ENCODE measurements at places on chromosomes 12 and 14.

GRCh38 chr14:22648506-22648905 is 4.4 kb upstream of the OR6J1 start:
- DNase-seq = no peak

GRCh38 chr12:86407620-86408208 is 151.5 kb upstream of the MGAT4C start:
- no peak for DNase-seq

GRCh38 chr14:96494331-96494730 is 7.9 kb upstream of the PAPOLA start:
- DNase-seq = no peak

GRCh38 chr14:71190770-71191374 is 283.6 kb downstream of the PCNX1 start:
- DNase-seq = no peak

DNA sequence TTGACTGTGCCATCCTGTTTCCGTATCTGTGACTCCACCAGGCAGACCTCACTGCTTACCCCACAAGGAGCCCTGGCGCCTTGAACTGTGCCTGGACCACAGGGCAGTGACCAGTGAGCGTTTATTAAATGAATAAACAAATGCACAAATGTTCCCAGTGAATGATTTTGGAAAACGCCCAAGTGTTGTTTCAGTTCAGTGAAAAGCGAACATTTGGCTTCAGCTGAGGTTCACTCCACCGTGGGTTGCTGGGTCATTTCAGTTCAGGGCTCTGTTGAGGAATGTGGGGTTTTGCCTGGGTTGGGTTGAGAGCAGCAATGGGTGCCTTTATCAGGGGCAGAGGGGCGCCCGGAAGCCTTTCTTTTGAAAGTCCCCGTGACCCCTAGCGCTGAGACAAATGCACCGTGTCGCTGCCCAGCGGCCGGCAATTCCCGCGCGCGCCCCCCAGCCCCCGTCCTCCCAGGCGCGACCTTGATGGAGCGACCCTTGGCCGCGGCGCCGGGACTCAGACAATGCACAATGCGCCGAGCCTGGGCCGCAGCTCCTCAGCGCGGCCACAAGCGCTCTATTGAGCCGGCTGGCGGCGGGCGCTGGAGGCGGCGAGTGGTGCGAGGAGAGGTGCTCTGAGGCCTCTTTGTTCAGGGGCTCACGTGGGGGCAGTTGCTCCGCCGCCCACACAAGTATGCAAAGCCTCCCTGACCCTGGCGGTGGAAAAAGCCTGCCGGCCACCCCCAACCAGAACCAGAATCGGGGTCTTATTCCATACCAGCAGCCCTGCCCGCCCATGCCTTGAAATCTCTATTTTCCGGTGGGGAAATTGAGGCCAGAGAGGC is 40.5 kb upstream of the CLMN start:
- DNase-seq = no peak

All from PC-9 (cell line).